Bronchus fibroblast of lung (primary cell): ENCODE measurements at places on chromosomes 6 and 20. TPM values are rescaled to one million over a fixed set of nuclear protein-coding genes. Genes with fewer than 3 reads are reported as not detected.

UBE2C gene
- total RNA-seq = 225 and 261 TPM in 2 replicates

FOXS1 gene
- not detected in 2 replicates for total RNA-seq

IYD gene
- total RNA-seq = not detected in 2 replicates

CCN6 gene
- total RNA-seq = under 0.01 TPM in 1 of 2 replicates, not detected in the other

CTCFL gene
- total RNA-seq = not detected in 2 replicates

GTPBP2 gene
- total RNA-seq = 49.9 and 50.6 TPM in 2 replicates

NT5E gene
- total RNA-seq = 157 and 162 TPM in 2 replicates

IL17F gene
- not detected in 2 replicates for total RNA-seq

KIAA1755 gene
- 0.89 and 1.5 TPM in 2 replicates for total RNA-seq

BEND6 gene
- total RNA-seq = 7.1 and 8.6 TPM in 2 replicates

SYCP2L gene
- total RNA-seq = under 0.01 and 0.30 TPM in 2 replicates

GABRR1 gene
- total RNA-seq = not detected in 2 replicates

HLA-DRB5 gene
- not detected in 2 replicates for total RNA-seq

GLP1R gene
- total RNA-seq = not detected in 2 replicates

CRISP3 gene
- not detected in 2 replicates for total RNA-seq

PRR18 gene
- total RNA-seq = not detected in 2 replicates

ZBTB46 gene
- 1.2 and 1.5 TPM in 2 replicates for total RNA-seq

PSORS1C2 gene
- not detected in 2 replicates for total RNA-seq

KCNK16 gene
- not detected in 2 replicates for total RNA-seq

OR2B2 gene
- not detected in 2 replicates for total RNA-seq

DAAM2 gene
- total RNA-seq = 7.9 TPM in 2 replicates

SLC52A3 gene
- total RNA-seq = not detected in 2 replicates

CST4 gene
- not detected in 2 replicates for total RNA-seq

NANP gene
- 5.5 and 6.9 TPM in 2 replicates for total RNA-seq

SDC4 gene
- total RNA-seq = 117 and 122 TPM in 2 replicates

CPXM1 gene
- total RNA-seq = 4.5 and 5.6 TPM in 2 replicates

COMMD7 gene
- total RNA-seq = 31.4 and 34.9 TPM in 2 replicates

PSMB1 gene
- 398 and 451 TPM in 2 replicates for total RNA-seq

CYP21A2 gene
- 0.17 TPM in 1 of 2 replicates, not detected in the other for total RNA-seq

MEP1A gene
- total RNA-seq = not detected in 2 replicates

AKAP12 gene
- total RNA-seq = 43.4 and 54.5 TPM in 2 replicates

SLC22A2 gene
- not detected in 2 replicates for total RNA-seq

FILIP1 gene
- 0.34 and 0.59 TPM in 2 replicates for total RNA-seq
